ENCODE measurements at places on chromosomes 7 and 10.

- no peaks in the 10 kb centered on the region for H3K36me3 ChIP-seq
- H3K4me3 ChIP-seq = no peak overlapping the region
- DNase-seq = no peak
- no peak overlapping the region for H3K27ac ChIP-seq
- peaks cover 24% of the 10 kb centered on the region for H3K4me1 ChIP-seq
These were observed 137.5 kb downstream of the FGFR2 start for GRCh38 chr10:121460733-121461132.

DNA sequence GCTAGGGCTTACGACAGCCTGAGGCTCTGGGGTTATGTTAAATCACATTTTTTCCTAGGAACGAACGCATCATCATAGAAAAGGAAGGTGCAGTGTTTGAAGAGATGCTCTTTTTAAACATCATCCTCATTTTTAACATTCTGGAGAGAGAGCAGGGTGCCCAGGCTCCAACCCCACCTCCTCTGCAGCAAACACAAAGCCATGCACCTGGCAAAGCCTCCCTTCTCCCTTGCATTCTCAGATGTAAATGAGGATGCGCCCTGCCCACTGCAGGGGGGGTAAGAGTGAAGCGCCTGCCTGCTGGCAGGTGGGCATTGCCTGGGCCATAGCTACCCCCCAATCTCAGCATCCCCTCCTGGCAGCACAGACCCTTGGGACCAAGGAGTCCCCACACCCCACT, 92.4 kb downstream of the PTPRN2 start:
- H3K27ac ChIP-seq = no peak overlapping the region
- H3K27me3 ChIP-seq = peaks cover 15% of the 10 kb centered on the region
- no peak for DNase-seq
- H3K4me1 ChIP-seq = peaks cover 14% of the 10 kb centered on the region

GRCh38 chr10:59945590-59945989, 39.2 kb upstream of the CCDC6 start:
- DNase-seq = no peak
- H3K27ac ChIP-seq = no peak overlapping the region
- H3K4me1 ChIP-seq = no peaks in the 10 kb centered on the region
- H3K4me3 ChIP-seq = no peak overlapping the region
- no peaks in the 10 kb centered on the region for H3K36me3 ChIP-seq

DNA sequence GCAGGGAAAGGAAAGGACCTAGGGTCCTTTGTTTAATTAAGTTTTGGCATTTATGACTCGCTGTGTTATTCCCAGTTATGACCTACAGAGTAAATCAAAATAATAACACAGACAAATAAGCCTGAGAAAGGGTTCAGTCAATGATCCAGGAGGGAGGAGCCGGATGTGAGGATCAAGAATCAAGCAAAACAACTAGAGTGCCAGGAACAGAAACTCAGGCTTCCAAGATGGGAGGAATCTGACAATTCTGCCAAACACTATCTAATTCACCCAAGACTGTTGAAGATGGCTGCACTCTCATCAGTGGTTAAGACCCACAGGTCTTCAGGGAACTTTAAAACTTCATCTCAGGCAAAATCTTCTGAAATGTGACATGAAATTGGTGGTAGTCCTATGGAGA, 50.3 kb upstream of the PIP4K2A start:
- no peak overlapping the region for H3K27ac ChIP-seq
- H3K27me3 ChIP-seq = no peaks in the 10 kb centered on the region
- no peaks in the 10 kb centered on the region for H3K4me1 ChIP-seq
- no peaks in the 10 kb centered on the region for H3K36me3 ChIP-seq
- H3K4me3 ChIP-seq = no peak overlapping the region

DNA sequence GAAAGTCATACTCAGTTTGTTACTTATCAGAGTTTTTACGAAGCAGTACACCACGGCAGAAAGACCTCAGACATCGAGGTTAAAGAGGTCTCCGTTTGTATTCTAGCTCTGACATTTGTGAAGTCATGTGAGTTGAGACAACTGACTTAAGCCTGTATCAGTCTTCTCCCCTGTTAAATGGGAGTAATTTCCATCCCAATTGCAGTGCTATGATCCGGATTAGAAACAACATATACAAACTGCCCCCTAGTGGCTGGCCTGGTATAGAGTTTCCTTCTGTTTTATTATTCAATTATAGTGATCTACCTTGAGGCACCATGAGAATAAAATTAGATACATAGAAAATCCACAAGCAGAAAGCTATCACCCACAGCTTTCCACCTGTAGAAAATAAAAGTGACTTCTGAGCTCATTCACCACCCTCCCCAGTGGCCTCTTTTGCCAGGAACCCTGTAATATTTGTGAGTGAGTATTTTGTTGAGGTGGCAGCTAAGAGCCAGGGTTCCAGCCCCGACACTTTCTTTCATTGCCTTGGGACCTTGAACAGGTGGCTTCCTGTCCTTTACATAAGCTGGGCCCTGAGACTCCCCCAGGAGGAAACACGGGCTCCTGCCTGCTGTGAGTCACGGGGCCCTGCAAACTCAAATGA, 607.2 kb upstream of the MGMT start:
- H3K4me1 ChIP-seq = peaks cover 4% of the 10 kb centered on the region
- no peak overlapping the region for H3K4me3 ChIP-seq
- no peak overlapping the region for H3K27ac ChIP-seq
- DNase-seq = no peak

DNA sequence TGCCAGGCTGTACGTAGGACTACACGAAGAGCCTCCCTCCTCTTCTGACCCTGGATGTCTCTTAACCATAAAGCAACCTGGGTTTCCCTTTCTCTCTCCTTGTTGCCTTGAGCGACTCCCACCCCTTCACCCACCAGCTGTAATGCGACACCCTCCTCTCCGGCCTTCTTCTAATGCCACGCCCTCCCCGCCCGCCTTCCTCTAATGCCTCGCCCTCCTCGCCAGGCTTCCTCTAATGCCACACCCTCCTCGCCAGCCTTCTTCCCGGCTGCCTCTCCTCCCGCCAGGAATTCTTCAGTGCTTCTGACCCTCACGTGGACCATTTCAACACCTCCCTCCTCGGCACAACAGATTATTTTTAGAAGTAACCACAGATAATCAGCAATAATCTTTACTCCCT, 348.5 kb upstream of the SHH start:
- no peak overlapping the region for H3K27ac ChIP-seq
- DNase-seq = no peak
- no peaks in the 10 kb centered on the region for H3K4me1 ChIP-seq
- no peaks in the 10 kb centered on the region for H3K36me3 ChIP-seq

- H3K4me3 ChIP-seq = no peak overlapping the region
- DNase-seq = no peak
- H3K4me1 ChIP-seq = peaks cover 18% of the 10 kb centered on the region
- H3K27me3 ChIP-seq = no peaks in the 10 kb centered on the region
- no peak overlapping the region for H3K27ac ChIP-seq
These were observed 49.3 kb downstream of the DENND2A start for GRCh38 chr7:140591180-140591902.

- no peak overlapping the region for H3K4me3 ChIP-seq
- no peak for DNase-seq
- H3K27me3 ChIP-seq = no peaks in the 10 kb centered on the region
- H3K27ac ChIP-seq = no peak overlapping the region
- H3K36me3 ChIP-seq = peaks cover 37% of the 10 kb centered on the region
These were observed 67.4 kb downstream of the KIAA1549 start for GRCh38 chr7:138913783-138914182.

DNA sequence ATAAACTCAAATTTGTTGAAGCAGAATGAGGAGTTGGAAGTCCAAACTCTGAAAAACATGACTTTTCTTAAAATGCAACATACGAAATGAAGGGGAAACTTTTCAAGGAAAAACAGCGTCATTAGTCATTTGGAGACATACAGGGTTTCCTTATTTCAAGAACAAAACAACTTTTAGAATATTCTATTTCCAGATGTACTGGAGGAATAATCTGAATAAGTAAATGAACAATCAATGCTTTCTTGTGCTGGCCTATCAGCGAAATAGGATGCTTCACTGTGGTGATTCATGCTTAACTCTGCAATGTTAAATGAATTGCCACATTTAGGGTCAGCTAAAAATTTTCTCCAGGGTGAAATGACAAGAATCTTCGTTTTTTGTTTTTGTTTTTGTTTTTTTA, 114.3 kb downstream of the SEMA3C start:
- H3K27me3 ChIP-seq = no peaks in the 10 kb centered on the region
- no peak overlapping the region for H3K27ac ChIP-seq
- peaks cover 5% of the 10 kb centered on the region for H3K4me1 ChIP-seq
- DNase-seq = no peak

DNA sequence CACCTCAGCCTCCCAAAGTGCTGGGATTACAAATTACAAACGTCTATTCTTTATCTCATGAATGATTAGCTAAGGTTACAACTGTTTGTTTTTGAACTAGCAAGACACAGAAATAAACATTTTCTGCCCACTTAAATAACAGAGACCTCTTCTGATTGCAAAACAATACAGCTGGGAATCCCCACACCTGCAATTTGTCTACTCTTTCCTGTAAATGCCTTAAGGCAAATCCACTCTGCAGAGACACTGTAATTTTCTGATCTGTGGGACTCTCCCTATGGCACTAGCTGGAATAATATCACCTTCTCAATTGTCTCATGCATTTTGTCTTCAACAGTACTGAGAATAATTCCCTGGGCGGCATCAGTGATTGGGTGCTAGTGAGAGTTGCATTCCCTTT, 149.3 kb upstream of the FAM3C start:
- peaks cover 4% of the 10 kb centered on the region for H3K36me3 ChIP-seq
- H3K4me3 ChIP-seq = no peak overlapping the region
- no peaks in the 10 kb centered on the region for H3K27me3 ChIP-seq
- peak overlapping the region; percentile 80 for H3K27ac ChIP-seq
- DNase-seq = no peak

DNA sequence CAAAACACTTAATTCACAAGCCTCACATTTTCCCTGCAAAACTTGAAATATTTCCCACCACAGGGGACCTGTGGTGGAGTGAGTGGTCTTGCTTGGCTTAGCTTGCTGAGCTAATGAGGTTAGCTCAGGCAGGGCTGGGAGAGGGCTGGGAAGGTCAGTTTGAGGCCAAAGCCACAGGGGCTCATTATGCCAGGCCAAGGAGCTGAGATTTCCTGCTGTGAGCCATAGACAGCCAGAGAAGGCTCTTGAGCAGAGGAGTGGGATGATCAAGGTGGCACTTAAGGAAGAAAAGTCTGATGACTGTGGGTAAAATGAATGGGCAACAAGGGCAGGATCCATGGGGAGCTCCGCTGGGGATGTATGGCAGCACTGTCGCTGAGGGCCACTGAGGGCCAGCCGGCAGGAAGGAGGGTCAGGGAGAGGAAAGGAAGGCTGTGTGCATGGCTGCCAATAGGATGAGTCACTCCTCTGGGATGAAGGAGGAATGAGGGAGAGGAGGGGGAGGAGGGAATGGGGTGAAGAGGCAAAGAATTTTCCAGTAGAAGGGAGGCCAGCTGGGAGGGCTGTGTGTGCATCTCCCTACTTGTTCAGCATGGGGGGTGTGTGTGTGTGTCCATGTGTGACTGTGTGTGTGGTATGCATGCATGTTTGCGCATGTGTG, 18.7 kb upstream of the ZNF488 start:
- H3K36me3 ChIP-seq = no peaks in the 10 kb centered on the region
- H3K27ac ChIP-seq = peak overlapping the region; percentile 81
- peak; percentile 62 for DNase-seq
- no peaks in the 10 kb centered on the region for H3K27me3 ChIP-seq

DNA sequence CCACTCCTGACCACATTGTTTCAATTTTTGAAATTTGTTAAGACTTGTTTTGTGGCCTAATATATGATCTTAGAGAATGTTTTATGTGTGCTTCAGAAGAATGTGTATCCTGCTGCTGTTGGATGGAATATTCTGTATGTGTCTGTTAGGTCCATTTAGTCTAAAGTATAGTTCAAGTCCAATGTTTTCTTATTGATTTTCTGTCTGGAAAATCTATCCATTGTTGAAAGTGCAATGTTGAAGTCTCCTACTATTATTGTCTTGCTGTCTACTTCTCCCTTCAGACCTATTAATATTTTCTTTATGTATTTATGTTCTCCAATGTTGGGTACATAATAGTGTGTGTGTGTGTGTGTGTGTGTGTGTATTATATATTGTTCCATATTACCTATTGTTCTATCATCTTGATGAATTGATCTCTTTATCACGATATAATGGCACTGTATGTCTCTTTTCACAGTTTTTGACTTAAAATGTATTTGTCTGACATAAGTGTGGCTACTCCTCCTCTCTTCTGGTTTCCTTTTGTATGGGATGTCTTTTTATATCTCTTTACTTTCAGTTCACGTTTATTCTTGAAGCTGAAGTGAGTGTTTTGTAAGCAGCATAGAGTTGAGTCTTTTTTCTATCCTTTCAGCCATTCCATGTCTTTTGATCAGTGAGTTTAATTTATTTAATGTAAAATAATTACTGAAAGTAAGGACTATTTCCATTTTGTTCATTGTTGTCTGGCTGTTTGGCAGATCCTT, 61.3 kb downstream of the AKR1D1 start:
- H3K4me3 ChIP-seq = no peak overlapping the region
- H3K4me1 ChIP-seq = no peaks in the 10 kb centered on the region
- no peaks in the 10 kb centered on the region for H3K27me3 ChIP-seq

- H3K4me3 ChIP-seq = no peak overlapping the region
- H3K36me3 ChIP-seq = no peaks in the 10 kb centered on the region
These were observed 4.1 kb downstream of the SPAM1 start for GRCh38 chr7:123929107-123929506.

GRCh38 chr10:78771260-78771659, 297.5 kb upstream of the ZMIZ1 start:
- peak overlapping the region; percentile 61 for H3K27ac ChIP-seq
- no peak overlapping the region for H3K4me3 ChIP-seq
- H3K27me3 ChIP-seq = no peaks in the 10 kb centered on the region
- DNase-seq = no peak

- peaks cover 17% of the 10 kb centered on the region for H3K4me1 ChIP-seq
- H3K36me3 ChIP-seq = no peaks in the 10 kb centered on the region
- H3K27ac ChIP-seq = peak overlapping the region; percentile 94
- H3K27me3 ChIP-seq = no peaks in the 10 kb centered on the region
These were observed 134.3 kb upstream of the TNRC18 start for GRCh38 chr7:5557920-5558401.

GRCh38 chr10:3881622-3882021, 96.6 kb upstream of the KLF6 start:
- H3K36me3 ChIP-seq = peaks cover 4% of the 10 kb centered on the region
- no peak for DNase-seq
- H3K27me3 ChIP-seq = no peaks in the 10 kb centered on the region
- peak overlapping the region; percentile 92 for H3K27ac ChIP-seq

DNA sequence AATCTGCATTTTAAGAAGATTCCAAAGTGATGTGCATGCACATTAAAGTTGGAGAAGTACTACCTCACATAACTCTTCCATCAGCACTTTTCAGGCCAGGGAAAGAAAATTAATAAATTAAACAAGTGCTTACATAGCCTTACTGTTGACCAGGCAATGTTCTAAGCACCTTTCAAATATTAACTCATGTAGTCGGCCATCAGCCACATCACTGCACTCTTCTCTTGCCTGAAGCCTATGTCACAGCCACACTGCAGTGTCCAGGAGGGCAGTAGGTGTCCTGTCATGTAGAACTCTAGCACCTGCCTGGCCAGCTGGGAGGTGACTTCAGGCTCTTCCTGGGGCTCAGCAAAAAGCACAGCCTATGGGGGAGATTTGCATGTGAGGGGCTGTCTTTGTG, 71.5 kb downstream of the CDK1 start:
- DNase-seq = no peak
- no peak overlapping the region for H3K27ac ChIP-seq
- peaks cover 17% of the 10 kb centered on the region for H3K4me1 ChIP-seq
- no peaks in the 10 kb centered on the region for H3K27me3 ChIP-seq
- H3K36me3 ChIP-seq = no peaks in the 10 kb centered on the region

Data from type B pancreatic cell (in vitro differentiated cells).